Skin of body (tissue), 3 donors: ENCODE measurements at places on chromosomes 13 and 19. TPM values are rescaled to one million over a fixed set of nuclear protein-coding genes. Genes with fewer than 3 reads are reported as not detected.

DNA sequence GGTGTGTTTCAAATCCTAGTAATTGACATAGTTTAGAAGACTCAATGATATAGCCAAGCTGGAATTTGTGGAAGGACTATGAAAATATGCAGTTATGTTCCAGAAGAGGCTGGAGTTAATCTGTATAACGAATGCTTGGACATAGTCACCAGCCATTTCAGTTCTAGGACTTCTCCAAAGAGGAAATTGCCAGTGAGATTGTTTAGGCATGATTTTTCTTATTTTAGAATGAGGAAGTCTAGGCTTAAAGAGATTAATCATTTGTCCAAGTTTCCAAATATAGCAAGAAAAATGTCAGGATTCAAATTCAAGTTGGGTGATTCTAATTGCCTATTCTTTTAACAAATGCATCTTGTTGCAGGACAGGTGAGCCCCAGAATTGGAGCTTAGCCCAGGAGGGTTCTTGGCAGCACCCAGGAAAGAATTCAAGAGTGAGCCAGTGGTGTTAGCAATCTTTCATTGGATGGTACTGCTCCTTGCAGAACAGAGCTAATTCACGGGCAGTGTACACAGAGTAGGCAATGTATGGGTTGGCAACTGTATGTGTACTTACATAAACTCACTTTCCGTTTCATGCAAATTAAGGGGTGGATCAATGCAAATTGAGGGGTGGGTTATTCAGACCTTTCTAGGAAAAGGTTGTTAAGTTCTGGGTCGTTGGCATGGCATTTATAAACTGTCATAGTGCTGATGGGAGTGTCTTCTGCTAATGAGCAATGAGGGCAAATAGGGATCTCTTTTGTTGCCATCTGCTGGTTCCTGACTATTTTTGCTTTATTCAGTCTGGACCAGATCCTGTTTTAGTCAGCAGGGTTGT is 763.1 kb upstream of the SLITRK1 start:
- DNase-seq: no peak

Gene FCAR
- total RNA-seq: 8.4 TPM

DNA sequence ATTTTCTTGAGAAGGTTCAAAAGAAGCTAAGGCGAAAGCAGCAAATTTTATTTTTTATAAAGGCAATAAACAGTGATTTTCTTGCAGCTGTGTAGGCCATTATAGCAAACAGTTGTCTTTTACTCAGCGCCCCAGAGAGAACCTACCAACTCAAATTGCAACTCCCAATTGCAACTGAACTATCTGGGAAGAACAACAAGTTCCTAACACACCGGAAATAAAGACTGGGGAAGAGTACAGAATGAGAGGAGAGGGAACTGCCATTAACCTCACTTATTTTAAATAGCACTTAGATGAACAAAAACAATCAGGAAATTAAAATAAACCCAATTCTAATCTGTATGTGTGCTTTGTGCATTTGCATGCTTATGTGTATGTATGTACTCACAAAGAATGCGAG is 171.1 kb downstream of the KCTD12 start:
- DNase-seq: peak; percentile 62

DNA sequence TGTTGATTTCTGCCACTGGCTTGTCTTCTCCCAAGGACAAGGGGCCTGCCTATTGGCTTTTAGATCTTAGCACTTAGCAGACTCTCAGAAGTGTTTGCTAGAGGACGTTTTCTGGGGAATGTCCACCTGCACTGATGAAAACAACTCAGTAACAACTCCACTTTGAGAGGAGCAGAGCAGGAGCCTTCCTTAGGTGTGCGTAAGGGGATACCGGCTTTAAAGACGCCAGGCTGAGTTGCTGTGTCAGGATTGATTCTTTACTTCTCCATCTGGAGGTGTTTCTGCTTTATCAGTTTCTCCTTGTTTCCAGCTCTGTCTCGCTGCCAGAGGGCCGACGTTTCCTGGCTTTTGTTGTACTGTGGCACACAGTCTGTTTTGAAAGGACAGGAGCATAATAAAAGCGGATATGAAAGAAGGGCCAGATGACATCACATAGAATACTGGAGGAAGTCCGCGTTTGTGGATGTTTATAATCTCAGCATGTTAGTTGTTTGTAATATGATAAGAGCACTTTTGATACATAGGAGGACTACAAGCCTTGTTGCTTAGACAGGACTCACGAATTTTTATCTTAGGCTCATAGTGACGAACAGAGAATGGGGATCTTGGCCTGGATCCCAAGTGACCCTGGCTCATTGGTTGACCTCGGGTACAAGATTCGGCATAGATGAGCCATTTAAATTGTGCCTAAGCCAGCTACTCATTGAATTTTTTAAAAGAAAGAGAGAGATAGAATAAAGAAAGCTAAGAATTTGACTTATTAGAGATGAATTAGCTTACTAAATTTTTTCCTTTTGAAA is 34.6 kb downstream of the COL4A2 start:
- DNase-seq: no peak

DNA sequence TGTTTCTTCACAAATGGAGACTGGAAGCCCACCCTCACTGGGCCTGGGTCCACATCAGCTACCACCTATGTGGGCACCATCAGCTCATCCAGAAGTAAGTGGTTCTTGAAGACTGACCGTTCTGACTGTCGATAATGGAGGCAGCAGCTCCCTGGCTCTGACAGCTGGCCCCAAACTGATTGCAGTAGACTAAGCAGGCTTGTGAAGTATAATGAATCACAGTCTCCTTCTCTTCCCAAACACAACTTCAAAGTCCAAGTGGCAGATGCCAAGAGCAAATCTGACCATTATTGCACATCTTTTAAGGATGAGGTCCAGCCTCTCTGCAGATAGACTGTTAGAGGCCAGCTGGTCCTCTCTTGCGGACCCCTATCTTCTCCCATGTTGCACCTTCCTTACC is 574.4 kb upstream of the KLF12 start:
- DNase-seq: no peak

Gene LGALS4
- 1.3 TPM for total RNA-seq

Gene ZSWIM9
- total RNA-seq: 2.5 TPM

Gene ASPDH
- total RNA-seq: not detected

DNA sequence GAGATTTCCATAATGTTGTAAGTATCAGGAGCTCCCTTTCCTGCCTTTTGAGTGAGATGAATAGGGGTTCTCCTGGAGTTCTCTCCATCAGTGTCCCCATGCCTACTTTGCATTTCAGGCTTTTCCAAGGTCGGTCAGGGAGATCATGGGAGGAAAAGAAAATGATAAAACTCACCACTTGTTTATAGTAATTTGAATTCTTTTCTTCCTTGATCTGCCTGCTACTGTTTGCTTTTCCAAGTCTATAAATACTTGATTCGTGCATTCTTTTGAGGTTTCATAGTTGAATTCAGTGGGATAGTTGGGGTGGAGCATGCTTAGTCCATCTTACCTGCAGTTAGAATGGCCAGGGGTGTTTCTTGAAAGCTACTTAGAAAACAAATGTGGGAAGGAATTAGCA is 51.5 kb downstream of the PCCA start:
- DNase-seq: no peak
